ENCODE measurements at places on chromosomes 4 and X.

DNA sequence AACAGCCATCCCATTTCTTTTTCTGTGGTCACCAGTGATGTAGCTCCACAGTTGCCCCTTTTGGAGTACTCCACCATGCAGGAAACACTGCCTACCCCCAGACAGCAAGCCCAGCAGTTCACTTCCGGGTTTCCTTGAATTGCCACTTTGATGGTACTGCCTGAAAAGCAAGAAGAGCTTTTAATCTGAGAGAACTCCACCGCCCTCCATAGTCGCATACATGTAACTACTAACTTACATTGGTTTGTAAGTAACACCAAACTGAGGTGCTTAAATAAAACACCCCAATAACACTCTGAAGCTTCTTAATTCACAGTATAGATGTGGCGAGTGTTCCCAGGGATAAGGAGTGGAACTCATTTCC is 53.6 kb upstream of the HPSE start:
- no peak for DNase-seq

DNA sequence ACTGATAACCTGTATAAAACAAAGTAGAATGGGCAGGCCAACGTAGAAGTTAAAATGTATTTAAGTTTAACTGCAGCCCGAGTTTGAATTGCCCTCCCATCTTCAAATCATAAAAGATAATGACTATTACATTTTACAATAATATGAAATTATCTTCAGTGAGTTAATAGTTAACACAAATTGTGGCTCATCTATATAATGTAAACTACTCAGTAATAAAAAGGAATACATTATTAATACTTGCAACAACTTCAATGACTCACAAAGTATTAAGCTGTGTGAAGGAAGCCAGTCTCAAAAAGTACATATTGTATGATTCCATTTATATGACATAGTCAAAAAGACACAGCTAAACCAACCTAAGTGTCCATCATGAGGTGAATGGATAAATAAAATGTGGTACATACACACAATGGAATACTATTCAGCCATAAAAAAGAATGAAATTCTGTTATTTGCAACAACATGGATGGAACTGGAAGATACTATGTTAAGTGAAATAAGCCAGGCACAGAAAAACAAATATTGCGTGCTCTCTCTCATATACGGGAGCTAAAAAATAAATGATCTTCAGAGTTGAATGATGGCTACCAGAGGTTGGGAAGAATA is 7.8 kb downstream of the PLRG1 start:
- DNase-seq, result no peak

GRCh38 chr4:54683616-54684346 is 26.0 kb downstream of the KIT start:
- DNase-seq, result no peak

DNA sequence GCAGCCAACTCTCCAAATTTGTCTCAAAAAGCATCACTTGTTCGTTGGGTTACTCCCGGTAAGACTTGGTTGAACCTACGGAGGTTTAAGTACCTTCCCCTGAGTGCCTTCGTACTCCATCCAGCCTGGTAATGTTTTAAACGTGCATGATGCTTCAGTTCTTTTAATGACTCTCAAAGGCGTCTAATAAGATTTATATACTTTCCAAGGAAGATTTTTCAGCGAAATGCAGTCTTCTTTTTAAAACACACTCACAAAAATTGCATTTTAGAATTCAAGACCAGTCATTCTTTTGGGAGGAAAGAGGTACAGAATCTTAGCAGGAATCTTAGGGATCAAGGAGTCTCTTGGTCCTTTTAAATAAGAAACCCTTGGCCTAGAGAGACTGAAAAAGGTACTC is 430 bp upstream of the TRPC3 start:
- DNase-seq, result no peak

- DNase-seq, result no peak
Observed at GRCh38 chr4:182019148-182019652, 224.0 kb upstream of the TENM3 start.

DNA sequence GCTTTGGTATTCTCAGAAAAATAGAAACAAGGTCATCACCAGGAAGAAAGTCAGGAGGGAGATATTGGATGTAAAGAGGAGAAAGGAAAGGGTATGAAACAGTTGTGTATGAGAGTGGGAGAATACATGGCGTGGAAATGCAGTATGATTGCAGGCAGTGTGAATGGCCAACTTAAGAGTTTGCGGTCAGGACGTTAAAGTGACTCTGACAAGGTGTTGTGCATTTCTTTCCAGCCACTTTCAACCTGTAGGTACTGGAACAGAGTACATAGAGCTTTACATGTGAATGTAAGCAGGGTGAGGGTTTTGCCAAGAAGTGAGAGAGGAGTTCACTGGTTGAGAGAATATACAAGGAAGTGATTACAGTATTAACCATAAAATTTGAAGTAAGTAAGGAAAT is 15.7 kb downstream of the ATP10D start:
- no peak for DNase-seq

- no peak for DNase-seq
Observed at GRCh38 chr4:123819362-123820035, 422.9 kb downstream of the SPRY1 start.

GRCh38 chr4:114673306-114673705 is 74.7 kb downstream of the UGT8 start:
- DNase-seq, result no peak

- peak; percentile 39 for DNase-seq
Observed at GRCh38 chr4:95107635-95108034, 349.9 kb downstream of the BMPR1B start.

GRCh38 chr4:143381189-143382118 is 44.8 kb downstream of the GAB1 start:
- DNase-seq, result peak; percentile 69

DNA sequence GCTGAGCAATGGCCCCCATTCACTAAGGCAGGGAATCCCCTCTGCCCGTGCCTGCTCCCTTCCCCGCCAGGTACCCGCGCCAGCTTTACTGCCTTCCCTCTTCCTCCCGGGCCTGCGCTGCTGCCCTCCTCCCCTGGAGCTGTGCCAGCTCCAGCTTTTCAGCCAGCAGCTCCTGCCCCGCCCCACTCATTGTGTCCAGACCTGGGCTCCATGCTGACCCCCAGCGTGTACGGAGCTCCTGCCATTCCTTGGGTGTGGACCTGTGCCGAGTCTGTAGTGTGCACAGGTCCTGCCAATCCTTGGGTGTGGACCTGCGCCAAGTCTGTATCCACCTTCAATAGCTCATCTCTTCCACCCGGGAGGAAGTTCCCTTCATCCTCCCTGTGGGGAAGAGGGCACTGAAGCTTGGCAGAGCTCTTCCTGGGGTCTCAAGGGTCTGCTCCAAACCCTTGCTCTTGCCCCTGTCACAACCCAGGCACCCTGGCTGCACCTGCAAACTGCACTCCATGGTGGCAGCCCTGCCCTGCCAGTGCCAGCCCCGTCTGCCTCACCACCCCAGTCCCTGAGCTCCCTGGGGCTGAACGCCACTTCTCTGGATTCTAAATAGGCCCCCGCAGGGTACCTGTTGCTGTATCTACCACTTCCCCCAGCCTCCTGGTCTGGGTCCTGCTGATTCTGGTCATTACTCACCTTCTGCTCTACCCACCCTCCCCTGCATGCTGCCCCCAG is 63.9 kb downstream of the TRMT44 start:
- no peak for DNase-seq

DNA sequence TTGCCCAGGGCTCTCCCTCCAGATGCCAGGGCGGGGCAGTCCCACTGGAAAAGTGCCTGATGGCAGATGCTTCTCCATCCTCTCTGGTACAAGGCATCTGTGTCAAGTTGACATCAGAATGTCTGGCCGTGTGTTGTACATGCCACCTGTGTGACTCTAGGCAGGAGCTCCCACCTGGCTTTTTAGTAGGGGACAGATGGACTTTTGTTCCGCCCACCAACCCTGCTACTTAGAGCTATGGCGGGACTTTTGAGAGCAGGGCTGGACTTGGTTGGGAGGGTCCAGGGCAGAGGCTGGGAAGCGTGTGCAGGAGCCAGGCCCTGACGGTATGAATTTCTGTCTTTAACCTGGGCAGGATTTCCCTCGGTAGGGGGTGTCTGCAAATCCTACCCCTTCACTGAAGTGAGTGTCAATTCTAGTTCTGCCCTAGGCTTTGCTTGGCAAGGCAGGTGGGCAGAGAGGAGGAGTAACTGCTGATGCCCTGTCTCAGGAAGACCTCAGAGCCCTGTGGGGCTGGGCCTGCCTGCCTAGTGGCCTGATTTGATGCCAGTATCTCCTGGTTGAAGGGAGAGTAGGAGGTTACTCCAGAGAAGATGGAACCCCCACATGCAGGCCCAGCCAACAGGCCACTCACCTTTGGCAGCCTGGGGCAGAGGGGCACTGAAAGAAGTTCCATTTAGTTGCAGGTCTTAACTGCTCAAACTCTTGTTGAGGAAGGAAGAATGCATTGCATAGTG is 99.1 kb downstream of the PJA1 start:
- no peak for DNase-seq

GRCh38 chr4:155530857-155531256 is 135.8 kb upstream of the GUCY1A1 start:
- DNase-seq, result no peak

DNA sequence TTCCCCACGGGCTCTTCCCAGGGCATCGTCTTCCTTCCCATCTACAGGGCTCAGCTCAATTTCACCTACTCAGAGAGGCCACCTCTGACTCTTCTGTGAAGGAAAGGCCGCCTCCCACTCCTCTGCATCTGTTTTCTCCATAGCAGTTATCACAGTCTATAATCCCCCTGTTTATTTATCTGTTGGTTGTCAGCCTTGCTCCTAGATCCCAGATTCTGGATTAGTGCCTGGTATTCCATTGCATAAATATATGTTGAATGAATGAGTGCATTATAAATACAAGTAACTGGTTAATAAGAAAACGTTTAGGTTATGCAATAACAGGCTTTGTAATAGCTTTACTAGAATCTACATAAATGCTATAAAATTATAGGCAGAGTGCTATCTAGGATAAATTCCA is 52.9 kb downstream of the NSG1 start:
- DNase-seq, result no peak
